Activated CD8-positive, alpha-beta memory T cell treated with anti-CD3 and anti-CD28 coated beads, Interleukin-2, amount 50 U/mL, for 4 hours (primary cell): ENCODE measurements at places on chromosomes 2 and 18.

- DNase-seq: no peak
These were observed 26.3 kb downstream of the GRB14 start for GRCh38 chr2:164595031-164595430.

DNA sequence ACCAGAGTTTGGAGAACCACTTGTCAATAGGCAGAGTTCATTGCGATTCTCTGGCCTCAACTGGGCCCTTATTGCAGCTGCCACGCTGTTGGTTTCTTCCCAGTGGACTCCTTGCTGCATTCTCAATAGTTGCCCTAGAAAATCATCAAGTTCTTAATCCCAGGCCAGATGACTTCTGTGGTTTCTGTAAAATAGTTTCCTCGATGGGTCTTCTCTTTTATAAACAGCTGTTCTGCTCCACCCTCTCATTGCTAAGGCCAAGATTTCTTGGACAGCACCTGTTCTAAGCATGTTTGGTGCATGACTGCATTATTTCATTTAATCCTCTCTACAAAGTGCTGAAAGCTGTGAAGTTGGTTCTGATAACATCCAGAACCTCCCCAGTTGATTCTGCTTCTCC, 131.0 kb downstream of the BCL2L11 start:
- no peak for DNase-seq

- no peak for DNase-seq
These were observed 230.7 kb upstream of the PXDN start for GRCh38 chr2:1975060-1975459.

GRCh38 chr2:28546242-28546641, 50.4 kb downstream of the PLB1 start:
- no peak for DNase-seq
